ENCODE measurements at places on chromosomes 16 and 17.

GRCh38 chr17:17077101-17077500, 34.8 kb downstream of the MPRIP start:
- no peak for DNase-seq

- peak; percentile 33 for DNase-seq
Measured at GRCh38 chr17:8153525-8153956, 1.3 kb upstream of the PER1 start.

DNA sequence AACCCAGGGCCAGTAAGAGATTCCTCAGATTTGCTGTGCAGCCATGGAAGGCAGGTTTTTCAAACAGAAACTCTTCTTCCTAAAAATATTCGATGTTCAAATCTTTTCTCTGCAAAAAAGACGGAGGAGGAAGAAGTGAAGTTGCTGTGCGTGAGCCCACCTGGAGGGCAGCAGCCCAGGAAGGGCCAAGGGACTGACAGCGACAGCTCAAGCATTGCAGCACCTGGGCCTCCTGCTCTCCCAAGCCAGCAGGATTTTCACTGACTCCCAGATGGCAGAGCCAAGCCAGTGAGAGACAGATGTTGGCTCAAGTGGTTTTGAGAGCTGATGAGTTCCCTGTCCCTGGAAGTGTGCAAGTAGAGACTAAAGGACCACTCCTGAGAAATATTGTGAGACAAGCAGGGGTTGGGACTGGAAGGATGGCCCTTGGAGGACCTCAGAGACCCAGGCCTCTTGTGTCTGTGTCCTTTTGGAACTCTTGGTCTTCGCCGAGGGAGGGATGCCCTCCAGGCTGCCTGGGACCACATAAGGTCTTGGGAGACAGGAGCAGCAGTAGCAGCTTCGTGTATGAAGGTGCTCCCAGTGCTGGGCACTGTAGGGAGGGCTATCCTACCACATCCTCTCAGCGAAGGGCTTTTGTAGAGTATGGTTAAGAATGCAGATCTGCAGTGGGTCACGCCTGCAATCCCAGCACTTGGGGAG, 29.3 kb upstream of the TNFRSF13B start:
- no peak for DNase-seq

DNA sequence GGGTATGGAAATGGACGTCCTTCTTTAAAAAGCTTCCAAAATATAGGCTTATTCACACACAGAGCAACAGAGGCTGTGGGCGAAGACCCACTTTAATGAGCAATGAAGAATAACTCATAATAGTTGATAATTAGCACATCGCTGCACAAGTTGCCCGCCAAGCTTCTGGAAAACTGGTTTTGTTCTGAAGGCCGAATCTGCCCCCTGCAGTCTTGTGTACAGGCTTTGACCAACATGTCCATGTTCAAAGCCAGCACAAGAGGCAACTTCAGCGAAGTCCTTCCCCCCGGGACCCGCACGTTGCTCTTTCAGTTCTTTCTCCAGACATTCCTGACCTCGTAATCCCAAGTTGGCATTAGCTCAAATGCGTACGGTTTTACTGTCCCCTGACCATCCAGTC, 73.3 kb downstream of the IRX5 start:
- no peak for DNase-seq

GRCh38 chr16:22183901-22184614, 21.8 kb downstream of the SDR42E2 start:
- DNase-seq: no peak

- DNase-seq: no peak
Measured at GRCh38 chr16:57742543-57742942, 7.0 kb downstream of the KATNB1 start.

- DNase-seq: no peak
Measured at GRCh38 chr16:71649704-71650103, 23.7 kb downstream of the MARVELD3 start.

DNA sequence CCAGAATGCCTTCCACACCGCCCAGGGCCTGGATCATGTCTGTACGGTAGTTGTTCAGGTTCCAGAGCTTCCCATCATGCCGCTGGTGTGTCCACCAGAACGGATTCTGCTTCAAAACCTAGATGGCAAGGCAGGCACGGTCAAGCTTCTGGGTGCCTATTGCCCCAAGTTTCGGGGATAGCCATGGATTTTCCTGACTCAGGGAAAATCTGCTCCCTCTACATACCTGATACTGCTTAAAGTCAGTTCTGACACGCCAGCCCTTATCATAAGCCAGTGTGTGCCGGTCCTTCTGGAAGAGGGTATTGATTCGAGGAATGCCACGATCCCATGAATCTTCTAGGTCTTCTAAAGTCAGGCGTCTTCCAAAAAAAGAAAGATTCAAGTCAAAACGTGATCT, 11.4 kb upstream of the RILP start:
- DNase-seq: no peak

- DNase-seq: no peak
Measured at GRCh38 chr17:1789936-1790335, 28.1 kb downstream of the SERPINF1 start.

GRCh38 chr16:11499295-11500089, 87.2 kb downstream of the LITAF start:
- peak; percentile 6 for DNase-seq

GRCh38 chr17:78179372-78179771, 7.5 kb downstream of the TK1 start:
- DNase-seq: peak; percentile 53

DNA sequence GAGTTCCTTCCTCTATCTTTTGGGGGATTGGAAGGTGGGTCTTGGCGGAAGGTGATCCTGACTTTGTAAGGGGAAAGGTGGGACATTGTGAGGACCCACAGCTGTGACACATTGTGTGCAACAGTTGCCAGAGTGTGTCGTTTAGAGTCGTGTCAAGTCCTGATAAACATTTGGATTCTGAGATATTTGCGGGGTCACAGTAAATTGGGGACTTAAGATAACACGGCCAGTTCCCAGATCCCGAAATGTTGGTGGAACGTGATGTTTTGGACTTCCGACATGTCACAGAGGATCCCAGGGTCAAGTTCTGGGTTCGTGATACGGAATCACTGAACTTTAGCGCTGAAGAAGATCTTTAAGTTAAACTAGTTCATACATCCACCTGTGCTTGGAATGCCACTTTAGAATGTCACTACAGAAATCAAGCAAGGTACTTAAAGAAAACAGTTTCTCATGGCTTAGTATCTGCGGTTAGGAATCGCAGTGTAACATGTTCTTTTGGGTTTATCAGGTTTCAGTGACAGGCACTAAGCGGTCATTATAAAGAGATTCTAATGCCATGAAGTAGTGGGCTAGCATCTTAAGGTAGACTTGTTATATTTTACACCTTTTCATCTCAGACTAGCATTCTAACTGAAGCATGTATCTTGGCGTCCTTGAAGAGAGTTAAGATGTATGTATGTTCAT, 815 bp downstream of the ATAD5 start:
- no peak for DNase-seq

- DNase-seq: peak; percentile 68
Measured at GRCh38 chr16:85751698-85752501, 1.0 kb upstream of the C16orf74 start.

- DNase-seq: no peak
Measured at GRCh38 chr16:71249399-71249798, 18.9 kb upstream of the HYDIN start.

DNA sequence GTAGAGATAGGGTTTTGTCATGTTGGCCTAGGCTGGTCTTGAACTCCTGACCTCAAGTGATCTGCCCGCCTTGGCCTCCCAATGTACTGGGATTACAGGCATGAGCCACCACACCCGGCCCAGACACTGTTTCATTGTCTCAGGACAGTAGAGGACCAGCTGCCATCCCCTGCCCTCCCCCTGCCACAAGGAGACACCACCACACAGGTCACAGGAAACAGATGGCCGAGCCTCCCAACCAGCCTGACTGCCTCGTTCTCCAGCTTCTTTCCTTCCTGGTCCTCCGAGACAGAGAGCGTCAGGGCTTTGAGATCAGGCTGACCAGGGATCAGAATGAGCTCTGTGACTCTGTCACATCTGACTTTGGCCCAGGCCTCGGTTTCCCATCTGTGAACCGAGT, 20.8 kb upstream of the RNPS1 start:
- DNase-seq: no peak

GRCh38 chr16:1706386-1707192, 594 bp downstream of the MAPK8IP3 start:
- no peak for DNase-seq

DNA sequence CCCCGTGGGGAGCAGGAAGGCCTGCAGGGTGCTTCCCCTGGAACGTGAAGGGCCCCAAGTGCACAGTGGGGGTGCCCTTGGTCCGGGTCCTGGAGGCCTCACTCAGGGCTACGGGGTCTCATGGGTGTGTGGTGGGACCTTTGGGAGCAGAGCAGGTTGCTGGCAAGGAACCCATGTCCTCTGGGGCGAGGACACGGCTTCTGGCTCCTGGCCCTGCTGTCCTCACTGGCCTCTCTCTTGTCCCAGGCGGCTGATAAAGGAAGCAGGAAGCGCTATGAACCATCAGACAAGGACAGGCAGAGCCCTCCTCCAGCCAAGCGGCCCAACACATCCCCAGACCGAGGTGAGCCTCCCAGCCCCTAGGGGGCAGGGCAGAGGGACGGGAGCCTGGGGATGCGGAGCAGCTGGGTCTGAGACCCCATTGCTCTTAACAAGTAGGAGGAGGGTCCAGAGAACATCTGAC, 9.8 kb upstream of the IL17C start:
- DNase-seq: peak; percentile 9

- DNase-seq: no peak
Measured at GRCh38 chr17:32882029-32882428, 5.1 kb upstream of the MYO1D start.

DNA sequence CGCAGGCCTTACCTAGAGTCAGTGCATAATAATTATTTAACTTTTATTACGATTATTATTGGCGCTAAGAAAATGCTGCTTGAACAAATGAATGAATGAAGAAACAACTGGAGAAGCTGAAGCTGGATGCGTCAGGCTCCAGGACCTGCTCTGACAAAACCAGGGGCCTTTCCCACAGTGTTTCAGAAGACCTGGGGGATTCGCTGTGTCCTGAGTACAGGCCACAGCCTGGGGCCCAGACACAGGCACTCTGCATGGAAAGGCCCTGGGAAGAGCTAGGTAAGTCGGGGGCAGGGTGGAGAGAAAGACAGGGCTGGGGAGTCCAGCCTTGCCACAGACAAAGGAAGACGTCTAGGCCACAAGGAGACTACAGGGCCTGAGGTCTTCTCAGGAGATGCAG, 226.1 kb downstream of the ZNF423 start:
- DNase-seq: no peak

DNA sequence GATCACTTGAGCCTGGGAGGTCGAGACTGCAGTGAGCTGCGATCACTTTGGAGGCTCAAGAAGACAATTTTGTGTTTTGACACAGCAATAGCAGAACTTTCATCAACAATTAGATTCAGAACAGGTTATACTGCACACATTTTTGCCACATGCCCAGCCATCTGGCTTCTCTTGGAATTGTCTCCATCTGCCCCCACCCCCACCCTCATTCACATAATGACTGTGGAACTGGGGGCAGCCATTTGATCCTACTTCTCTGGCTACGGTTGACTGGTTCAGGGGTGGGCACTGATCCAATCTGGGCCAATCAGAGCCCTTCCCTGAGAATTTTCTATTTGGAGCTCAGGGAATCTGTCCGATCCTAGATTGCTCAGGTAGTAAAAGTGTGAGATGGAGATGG, 14.0 kb downstream of the TMEM92 start:
- no peak for DNase-seq

- no peak for DNase-seq
Measured at GRCh38 chr17:44122816-44123355, 555 bp downstream of the HDAC5 start.

DNA sequence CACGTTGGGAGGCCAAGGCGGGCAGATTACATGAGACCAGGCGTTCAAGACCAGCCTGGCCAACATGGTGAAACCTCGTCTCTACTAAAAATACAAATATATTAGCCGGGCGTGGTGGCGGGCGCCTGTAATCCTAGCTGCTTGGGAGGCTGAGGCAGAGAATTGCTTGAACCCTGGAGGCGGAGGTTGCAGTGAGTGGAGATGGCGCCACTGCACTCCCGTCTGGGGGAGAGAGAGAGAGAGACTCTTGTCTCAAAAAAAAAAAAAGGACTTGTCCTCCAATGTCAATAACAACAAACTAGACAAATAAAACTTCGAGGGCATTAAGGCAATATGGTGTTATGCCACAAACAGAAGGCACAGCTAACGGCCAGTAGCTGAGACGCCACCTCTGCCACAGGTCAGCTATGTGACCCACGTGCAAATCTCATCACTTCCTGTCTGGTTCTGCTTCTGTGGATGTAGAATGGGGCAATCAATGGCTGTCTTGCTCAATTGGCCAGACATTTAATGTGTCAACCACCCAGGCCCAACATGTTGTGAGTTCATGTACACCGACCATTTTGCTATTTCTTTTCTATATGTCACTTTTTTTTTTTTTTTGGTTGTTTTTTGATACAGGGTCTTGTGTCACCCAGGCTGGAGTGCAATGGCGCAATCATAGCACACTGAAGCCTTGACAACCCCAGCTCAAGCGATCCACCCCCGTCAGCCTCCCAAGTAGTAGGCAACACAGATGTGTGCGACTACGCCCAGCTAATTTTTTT, 834 bp upstream of the TXNDC11 start:
- peak; percentile 8 for DNase-seq

- DNase-seq: no peak
Measured at GRCh38 chr16:4803898-4804762, 1.7 kb upstream of the ROGDI start.

DNA sequence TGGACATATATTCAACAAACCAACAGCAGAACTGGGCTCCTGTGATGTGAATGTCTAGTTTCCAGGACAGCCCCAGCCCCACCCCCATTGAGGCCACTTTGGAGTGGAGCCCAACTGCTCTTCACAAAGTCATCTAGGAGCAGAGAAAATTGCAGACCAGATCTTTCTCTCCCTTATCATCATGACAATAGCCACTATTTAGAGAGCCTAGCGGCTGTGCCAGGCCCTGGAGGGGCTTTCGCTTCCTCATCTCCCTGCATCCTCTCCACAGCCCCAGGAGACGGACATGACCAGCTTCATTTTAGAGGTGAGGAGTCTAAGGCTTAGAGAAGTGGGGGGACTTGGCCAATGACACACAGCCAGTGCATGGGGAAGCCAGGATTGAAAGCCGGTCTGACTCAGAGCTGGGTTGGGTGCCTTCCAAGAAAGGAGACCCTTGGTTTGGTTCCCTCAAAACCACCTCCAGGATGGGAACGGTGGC, 1.4 kb downstream of the PRSS8 start:
- no peak for DNase-seq

DNA sequence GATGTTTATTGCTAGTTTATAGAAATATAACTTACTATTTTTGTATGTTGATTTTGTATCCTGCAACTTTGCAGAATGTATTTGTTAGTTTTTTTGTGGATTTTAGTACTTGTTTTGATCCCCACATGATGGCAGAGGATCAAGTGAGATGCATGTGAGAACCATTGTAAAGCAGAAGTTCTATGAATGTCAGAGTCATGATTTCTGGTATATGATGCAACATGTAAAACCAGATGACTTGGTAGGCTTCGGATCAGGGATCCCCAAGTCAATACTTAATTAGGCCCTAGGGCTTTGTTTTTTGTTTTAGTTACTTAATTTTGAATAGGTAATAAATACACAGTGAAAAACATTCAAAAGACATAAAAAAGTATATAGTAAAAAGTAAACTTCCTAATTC, 45.8 kb downstream of the ESRP2 start:
- no peak for DNase-seq
